HEK293T (cell line): ENCODE measurements at places on chromosomes 4 and X.

DNA sequence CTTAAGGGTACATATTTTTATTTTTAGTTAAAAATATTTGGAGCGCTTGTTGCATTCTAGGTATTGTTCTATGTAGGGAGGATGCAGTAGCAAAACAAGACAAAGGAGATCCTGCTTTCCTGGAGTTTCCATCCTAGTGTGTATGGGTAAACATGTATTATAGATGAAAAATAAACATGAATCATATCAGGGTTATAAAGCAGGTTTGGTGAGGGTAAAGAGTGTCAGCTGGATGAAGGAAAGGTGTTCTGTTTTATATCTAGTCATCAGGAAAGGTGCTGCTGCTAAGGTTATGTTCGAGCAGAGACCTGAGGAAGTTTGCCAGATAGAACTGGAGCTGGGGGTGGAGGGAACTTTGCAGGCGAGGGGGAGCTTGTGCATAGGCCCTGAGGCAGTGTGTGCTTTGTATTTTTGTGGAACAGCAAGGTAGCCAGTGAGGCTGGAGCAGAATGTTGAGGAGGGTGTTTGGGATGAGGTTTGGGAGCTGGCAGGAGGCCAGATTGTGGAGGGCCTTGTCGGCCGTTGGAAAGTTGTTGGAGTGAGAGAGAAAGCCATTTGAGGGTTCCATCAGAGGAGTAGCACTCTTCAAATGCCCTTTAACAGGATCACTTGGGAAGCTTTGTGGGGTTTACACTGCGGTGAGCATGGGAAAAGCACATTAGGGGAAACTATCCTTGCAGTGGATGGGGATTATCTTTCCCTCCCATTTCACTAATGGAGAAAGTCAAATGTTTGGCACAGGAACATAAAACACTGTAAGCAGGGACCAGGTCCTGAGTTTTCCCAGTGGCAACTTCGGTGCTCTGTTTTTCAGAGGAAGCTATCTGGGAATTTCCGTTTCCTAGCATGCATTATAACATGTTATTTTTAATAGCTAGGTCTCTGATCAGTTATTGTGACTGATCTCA is 35.9 kb downstream of the AFF1 start:
- DNase-seq, result no peak

- DNase-seq, result no peak
These were observed 56.5 kb downstream of the NSD2 start for GRCh38 chr4:1927675-1928074.

DNA sequence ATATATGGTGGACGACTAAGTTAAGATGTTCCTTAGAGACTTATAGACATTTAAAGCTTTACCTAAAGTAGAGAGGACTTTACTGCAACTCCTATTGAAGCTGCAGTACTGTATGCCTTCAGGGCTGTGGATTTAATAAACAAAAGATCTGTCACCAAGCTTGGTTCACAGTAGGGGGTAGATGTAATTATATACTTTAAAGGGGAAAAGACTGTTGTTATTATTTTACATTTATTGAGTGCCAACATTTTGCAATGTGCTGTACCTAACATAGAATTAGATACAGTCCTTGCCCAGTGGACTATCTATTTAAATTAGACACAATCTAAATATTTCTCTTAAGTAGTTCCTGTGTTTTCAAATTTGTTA is 67.2 kb downstream of the SLIT2 start:
- DNase-seq, result no peak

DNA sequence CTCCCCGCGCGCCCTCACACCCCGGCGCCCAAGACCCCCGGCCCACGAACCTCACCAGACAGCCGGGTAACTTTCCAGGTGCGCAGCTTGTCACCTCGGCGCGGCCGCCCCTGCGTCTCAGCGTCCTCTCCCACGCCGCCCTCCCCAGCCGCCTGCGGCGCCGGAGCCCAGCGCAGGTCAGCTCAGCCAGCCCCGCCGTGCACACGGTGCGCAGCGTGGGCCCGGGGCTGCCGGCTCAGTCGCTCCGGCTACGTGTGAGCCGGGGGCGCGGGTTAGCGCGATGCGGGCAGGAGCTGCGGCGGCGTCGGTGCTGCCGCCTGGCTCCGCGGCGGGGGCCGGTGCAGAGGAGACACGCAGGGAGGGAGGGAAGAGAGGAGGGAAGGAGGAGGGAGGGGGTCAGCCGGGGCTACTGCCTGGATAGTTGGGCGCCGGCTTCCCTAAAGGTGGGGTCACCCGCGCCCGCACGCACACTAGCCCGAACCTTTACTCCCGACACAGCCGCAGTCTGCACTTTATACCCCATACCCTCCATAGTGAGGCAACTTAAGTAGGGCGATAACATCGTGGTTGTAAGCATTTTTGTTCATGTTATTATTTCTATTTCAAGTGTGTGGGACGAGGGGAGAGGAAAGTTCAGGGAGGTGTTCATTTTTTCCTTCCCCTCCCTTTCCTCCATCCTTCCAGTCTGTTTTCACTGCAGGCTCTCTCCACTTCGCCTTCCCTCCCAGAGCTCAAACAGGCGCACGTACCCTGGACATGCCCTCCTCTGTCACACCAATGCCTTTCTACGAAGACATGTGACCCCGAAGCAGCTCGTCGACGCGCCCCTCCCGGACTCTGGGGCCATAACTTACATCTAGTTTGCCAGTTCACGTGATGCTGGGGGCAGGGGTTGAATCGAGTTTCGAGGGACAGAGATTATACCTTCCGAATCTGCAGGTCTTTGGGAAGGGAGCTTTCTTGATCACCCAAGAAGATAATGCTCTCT is at the start of gene PRKG2:
PRKG2 (minus strand) TSS at position 342 of the 988 bp plus-strand sequence. CDS start 10,175 bp downstream, outside the sequence.
- peak; percentile 46 for DNase-seq

- DNase-seq, result peak; percentile 76
These were observed at the start of gene MAGEE1 for GRCh38 chrX:76427560-76428242. MAGEE1 (plus strand) TSS chrX:76427710; CDS start chrX:76427931, 221 bp downstream.

- DNase-seq, result no peak
These were observed 50.8 kb downstream of the WWC2 start for GRCh38 chr4:183149616-183150539.

- DNase-seq, result no peak
These were observed 204.8 kb upstream of the CT83 start for GRCh38 chrX:116667346-116668134.

GRCh38 chr4:174579421-174579820 is 57.1 kb upstream of the HPGD start:
- no peak for DNase-seq

DNA sequence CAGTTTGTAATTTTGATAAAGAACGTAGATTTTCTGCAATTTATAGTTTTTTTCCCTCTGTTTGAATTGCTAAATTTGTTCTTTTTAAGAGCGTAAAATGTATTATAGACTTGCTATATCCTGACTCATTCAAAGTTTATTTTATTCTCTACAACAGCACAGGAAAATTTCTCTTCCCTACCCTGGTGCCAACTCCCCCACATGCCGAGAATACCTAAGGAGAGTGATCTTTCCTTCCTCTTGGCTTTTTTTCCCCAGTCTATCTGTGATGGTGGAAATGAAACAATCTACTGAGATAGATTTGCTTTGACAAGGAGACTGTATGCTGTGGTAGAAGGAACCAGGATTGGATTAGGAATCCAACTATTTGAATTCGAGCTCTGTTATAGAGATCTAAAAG is 271.6 kb downstream of the TLL1 start:
- no peak for DNase-seq

- DNase-seq, result no peak
These were observed 14.2 kb downstream of the PHOX2B start for GRCh38 chr4:41734371-41734770.

- no peak for DNase-seq
These were observed 10.7 kb downstream of the CCNQ start for GRCh38 chrX:153588021-153588781.

DNA sequence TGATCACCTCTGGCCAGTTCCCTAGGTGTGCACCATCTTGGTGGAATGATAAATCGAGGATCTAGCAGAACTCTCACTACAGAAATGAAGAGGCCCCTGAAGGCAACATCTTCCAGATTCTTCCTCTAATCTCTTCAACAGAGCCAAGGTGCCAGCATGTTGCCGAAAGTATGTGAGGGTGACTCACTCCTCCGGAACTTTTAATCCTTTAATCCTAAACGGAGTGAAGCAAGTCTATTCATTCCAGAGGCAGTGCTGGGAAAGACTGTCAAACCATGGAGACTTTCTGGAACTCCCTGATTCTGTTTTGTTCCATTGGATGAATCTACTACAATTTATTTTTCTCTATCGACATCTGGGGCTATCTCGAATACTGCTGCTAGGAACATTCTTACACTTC is 68.7 kb downstream of the SUPT20HL2 start:
- no peak for DNase-seq

GRCh38 chr4:147837854-147838253 is 106.0 kb downstream of the ARHGAP10 start:
- DNase-seq, result no peak

DNA sequence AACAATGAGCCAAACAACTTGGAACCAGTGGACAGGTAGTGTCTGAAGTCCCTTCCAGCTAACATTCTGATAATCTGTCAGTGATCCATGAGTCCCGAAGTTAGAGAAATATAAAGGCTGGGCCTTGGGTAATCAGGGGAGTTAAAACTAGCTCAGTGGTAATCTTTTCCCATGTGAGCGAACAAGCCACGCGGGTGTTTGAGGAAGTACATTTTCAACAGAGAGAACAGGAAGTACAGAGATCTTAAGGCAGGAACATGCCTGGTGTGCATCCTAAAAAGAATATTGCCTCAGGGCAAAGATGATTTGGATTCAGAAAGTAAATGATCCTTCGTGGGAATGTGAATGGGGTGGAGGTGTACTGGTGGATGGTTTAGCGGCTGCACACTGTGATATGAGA is 42.9 kb downstream of the FNIP2 start:
- no peak for DNase-seq

DNA sequence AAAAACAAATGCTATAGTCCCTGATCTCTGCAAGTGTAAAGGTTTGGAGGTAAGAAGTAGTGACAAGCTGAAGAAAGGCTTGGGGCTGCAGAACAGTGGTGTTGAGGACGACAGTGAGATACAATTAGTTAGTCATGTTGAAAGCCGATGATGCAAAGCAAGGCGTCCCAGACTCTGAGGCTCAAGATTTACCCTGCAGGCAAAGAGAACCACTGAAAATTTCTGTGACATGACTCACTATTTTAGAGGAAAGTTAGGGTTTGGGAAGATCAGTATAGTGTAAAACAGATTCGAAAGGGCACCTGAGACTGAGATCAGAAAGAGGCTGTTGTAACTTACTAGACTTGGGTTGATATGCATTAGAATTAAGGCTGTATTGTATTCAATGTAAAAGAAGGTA is 281.3 kb upstream of the FTHL17 start:
- no peak for DNase-seq

DNA sequence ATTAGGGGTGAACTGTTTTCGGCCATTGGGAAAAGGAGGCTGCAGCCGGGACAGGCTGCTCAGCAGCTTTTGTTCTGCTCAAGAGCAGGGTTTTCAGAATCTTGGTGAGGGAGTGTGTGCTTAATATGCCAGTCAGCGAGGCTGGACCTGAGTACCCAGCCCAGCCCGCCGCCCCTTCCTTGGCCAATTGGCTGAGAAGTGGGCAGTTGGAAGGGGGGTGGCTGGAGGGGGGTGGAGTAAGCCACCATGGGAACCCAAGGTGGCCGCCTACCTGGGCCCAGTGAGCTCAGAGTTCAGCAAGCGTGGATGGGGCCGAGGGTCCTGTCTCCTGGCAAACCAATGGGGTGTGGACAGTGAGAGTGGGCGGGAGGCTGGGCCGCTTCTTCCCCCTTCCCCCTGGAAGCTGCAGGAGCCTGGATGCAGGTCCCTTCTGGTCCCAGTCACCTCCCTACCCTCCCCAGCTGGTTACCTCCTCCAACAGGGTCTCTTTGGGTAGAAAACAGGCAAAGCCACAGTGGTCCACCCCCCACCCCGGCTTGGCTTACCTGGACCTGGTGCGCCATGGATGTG is 52.5 kb downstream of the SORCS2 start:
- DNase-seq, result no peak

DNA sequence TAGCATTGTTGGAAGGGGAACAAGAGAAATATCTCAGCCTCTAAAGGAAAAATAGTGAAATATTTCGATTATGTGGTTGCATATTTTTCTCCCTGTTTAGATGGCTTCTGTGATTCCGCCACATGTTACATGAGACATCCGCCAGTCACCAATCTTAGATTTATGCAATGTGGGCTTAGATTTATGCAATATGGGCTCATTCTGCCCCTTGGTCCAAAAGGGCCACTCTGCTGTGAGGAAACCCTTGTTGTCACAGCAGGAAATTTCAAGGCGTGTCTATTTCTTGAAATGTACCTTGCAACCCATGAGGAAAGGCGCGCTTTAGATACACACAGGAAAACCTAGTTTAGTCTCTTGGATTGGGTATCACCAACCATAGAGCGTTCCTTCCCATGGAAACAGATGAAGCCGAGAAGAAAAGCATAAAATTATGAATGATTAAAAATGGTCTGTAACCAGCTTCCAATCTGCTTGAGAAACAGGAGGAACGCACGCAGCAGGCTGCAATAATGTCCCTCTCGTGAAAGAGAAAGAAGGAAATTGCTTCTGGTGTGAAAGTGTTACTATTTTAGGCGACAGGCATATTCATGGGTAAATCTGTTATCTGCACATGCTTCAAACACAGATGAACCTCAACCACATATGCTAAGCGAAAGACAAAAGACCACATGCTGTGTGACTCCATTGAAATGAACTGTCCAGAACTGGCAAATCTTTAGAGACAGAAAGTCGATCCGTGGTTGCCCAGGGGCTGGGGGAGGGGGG is 3.7 kb downstream of the RS1 start:
- DNase-seq, result no peak

GRCh38 chrX:109312757-109313156 is 169.1 kb downstream of the GUCY2F start:
- no peak for DNase-seq

- no peak for DNase-seq
These were observed 12.0 kb downstream of the PDLIM5 start for GRCh38 chr4:94463771-94464170.

GRCh38 chrX:17521871-17522693 is 147.1 kb downstream of the NHS start:
- peak; percentile 45 for DNase-seq

DNA sequence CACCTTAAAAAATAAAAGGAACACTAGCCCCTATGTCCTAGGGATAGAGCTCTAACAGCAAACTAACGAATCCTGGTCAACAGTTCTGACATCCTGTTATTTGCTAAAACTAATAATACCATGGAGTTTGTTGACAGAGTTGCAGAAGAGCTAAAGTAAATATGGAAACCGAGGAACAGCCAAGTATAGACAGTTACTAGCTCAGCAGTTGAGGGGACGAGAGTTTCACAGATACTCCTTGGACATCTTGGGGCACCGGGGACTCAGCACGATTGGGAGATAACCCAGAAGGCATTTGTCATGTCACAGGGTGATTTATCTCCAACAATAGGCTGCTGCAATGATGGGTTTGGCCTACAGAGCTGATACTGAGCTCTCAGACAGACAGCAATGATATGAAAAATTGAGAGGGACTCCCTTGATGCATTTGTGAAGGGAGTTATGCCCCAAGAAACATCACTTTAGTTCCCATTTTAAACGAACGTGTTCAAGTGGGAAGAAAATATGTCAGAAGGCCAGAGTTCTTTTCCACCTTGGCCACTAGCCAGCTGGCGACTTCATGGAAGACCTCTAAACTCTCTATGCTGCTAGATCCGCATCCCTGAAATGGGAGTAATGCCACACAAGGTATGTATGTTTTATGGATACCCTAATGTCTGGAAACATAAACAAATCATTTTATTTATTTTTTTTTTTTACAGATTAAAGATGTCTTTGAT is 48.6 kb downstream of the TSC22D3 start:
- DNase-seq, result no peak
